Liver (tissue), 10 donors: ENCODE measurements at places on chromosomes 12 and 14.

DNA sequence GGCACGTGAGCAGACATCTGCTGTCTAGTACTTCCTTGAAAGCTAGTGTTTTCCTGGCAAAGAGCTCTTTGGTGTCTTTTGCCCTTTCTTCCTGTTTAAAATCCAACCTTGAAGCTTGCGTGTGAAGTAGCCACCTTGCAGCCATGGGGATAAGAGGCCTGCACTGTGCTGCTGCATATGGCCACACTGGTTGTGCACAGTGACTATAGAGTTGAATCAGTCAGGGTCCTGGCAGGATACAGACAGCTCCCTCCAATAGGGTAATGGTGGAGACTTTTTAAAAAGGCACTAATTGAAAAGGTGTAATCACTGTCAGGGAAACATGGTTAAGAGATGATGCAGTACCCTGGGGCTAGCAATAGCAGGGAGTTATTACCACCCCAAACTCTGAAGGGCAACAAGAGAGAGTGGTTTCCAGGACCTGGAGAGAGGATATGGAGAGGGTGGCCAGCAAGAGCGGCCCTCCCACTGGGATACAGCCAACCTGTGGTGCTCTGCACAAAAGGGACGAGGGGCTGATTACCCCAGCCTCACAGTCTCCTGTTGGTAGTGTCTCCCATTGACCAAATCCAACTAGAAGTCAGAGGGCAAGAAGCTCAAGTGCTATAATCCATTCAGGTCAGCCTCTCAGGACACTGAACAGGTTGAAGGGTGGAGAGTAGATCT lies 4.8 kb upstream of the GLT8D2 start:
- DNase-seq = no peak

GRCh38 chr12:129208566-129208965 lies 355.3 kb downstream of the GLT1D1 start:
- no peak for DNase-seq

- no peak for DNase-seq
These were observed 24.0 kb downstream of the SYT1 start for GRCh38 chr12:78888568-78888967.

DNA sequence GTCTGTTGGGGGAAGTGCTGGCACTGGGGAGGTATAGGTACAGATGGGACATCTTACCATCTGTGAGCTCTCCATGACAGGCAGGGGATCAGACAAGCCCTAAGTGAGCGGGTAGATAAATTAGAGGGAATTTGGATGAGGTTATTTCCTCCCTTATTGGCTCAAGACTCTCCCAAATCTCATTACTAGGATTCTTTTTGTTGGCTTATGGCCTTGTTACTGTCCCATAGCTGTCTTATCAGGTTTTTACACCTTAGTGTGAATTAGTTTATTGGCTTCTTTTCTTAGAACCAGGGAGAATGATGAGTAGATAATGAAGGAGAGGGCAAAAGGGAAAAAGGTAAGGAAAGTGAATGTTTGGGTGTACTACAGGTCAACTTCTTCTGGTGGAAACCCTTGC lies 191.1 kb upstream of the PRICKLE1 start:
- no peak for DNase-seq

- no peak for DNase-seq
These were observed 21.6 kb downstream of the PYM1 start for GRCh38 chr12:55906056-55906455.

GRCh38 chr14:68379510-68380328 lies 413.1 kb downstream of the ZFP36L1 start:
- DNase-seq = no peak

DNA sequence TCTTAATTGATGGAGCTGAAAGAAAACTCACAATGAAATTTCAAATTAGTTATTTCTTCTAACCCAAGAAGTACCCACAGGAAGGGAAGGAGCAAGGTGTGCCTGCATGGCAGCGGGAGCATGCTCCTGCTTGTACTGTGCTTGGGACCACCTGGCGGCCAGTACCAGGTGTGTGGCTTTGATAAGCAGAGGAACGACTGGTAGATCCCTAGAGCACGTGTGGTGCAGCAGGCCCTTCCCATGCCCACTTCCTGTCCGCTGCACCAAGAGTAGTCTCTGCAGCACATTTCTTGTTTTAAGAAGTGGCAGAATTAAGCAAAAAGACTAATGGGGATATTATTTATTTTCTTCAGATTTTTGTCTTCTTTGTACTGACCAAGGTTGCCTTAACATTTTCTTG lies 122.3 kb upstream of the ATF1 start:
- no peak for DNase-seq

DNA sequence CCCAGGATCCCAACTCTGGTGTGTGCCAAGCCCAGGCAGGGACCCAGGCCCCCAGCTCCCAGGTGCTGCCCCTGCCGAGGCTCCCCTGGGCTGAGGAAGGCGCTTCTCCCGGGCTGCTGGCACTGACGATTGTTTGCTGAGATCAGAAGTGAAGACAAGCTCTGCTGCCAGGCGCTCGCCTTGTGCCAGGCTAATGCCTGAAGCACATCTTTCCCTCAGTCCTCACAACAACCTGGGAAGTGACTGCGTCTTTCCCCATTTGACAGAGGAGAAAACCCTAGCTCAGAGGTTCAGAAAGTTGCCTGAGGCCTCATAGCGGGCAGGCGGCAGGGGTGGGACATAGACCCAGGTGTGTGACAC lies 36.8 kb downstream of the ANKRD9 start:
- no peak for DNase-seq

- no peak for DNase-seq
These were observed 1122.2 kb upstream of the TMEM132C start for GRCh38 chr12:127144770-127145169.

DNA sequence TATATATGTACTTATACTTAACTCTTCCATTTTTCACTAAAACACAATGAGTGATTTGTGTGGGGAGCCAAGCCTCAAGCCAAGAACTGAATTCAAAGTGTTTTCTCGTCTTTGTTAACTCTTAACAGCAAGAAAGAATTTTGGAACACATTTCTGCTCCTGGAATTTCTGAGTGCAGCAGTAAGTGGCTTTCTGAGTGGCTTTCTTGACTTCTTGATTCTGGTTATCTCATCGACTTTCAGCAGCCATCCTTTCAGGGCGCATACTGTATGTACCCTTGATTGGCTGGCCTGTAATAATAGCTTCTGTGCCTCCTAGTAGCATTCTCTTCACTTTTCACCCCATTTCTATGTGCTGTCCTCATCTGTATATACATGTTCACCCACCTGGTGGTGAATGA lies 157.4 kb downstream of the FBXL14 start:
- DNase-seq = no peak

GRCh38 chr14:96030108-96030760 lies 8.9 kb upstream of the C14orf132 start:
- DNase-seq = no peak

DNA sequence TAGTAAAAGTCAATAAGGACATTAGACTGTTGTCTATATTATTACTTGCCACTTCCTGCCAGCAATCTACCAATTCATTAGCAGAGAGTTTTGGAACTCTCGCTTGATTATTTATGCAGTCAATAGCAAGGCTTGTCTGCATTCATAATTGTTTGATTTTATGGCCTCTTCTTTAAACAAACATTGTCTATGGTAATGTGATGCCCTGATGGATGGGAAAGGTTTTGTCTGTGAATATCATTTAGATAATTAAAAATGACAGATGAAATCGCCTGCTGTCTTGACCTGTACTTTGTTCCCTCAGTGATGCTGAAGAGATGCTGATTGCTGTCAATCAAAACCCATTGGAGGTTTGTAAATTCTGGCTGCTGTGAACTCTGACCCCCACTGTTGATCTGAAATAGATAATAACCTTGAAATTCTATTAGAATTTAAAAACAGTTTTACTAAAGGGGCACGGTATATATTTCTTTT lies 455.3 kb downstream of the NPAS3 start:
- DNase-seq = no peak

DNA sequence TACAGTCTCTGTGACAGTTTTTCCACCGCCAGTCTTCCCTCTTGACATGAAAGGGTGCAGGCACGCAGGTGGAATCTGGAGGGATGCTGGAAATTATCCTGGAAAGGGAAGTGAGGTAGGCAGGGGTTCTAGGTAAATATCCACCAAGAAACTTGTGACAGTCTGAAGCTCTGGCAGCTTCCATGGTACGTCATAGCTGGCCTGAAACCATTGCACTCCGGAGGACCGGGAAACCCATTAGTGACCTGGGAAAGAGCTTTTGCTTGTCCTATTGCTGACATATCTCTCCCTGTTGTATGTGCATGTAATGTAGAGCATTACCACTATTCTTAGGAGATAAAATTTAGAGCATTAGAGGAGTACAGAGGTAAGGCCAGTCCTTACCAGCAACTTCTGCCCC lies 275.9 kb downstream of the EGLN3 start:
- DNase-seq = no peak

DNA sequence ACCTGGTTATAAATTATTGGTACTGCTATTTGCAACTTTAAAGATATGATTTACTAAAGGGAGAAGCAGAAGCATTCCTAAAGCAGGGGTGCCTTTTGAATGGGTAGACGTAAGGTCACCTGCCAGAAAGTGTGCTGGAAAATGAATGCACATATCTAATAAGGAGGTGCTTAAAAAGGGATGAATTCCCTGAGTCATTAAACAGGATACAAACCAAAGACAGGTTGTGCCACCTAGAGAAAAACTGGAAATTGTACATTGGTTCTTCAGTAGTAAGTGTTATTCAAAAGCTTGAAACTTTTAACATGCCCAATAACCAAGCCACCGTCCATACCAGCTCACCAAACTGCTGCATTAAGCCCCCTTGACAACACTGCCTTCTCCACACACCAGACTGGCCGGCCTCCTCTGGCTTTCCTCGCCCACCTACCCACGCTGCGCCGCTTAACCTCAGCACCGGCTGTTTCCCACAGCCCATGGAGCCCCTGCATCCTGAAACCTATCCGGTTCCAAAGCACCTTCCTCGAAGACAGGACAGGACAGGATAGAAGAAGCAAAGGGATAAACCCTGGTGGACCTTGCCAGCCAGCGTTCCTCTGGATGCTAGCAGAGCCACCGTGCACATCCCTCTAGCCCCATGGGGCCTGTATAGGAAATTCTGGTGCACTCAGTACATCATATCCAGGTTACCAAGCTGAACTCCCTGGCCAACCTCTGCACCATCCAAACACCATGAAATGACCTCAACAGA lies 201.5 kb upstream of the CAND1 start:
- no peak for DNase-seq

DNA sequence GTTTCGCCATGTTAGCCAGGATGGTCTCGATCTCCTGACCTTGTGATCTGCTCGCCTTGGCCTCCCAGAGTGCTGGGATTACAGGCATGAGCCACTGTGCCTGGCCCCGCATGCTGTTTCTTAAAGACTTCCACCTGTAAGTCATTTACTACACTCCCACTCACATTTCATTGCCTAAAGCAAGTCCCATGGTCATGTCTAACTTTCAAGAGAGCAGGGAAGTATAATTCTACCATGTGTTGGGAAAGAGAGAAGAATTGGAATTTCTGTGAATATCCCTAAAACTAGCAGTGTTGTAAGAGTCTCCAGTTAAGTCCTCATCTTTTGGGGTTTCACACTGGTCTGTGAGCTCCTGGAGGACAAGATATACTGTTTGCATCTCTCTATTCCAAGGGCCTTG lies 139.7 kb downstream of the EMP1 start:
- DNase-seq = no peak
